Heart left ventricle (tissue), 16 donors: ENCODE measurements at places on chromosomes 11 and 22.

DNA sequence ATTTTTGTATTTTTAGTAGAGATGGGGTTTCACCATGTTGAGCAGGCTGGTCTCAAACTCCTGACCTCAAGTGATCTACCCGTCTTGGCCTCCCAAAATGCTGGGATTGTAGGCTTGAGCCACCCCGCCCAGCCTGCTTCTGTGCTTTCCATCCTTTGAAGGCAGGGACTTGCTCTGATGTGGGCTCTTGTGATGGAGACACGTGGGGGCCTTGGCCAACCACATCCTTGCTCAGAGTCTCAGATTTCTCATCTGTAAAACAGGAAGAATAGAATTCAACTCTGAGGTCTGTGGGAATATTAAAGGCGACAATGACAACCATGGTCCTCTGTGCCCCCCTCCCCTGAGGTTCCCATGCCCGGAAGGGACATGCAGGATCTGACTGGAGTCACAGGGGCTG lies 3.8 kb upstream of the GGA1 start:
- H3K4me1 ChIP-seq, result peaks cover 17% of the 10 kb centered on the region
- H3K36me3 ChIP-seq, result no peaks in the 10 kb centered on the region
- H3K4me3 ChIP-seq, result no peak overlapping the region
- no peak for DNase-seq
- peak overlapping the region; percentile 43 for H3K27ac ChIP-seq

DNA sequence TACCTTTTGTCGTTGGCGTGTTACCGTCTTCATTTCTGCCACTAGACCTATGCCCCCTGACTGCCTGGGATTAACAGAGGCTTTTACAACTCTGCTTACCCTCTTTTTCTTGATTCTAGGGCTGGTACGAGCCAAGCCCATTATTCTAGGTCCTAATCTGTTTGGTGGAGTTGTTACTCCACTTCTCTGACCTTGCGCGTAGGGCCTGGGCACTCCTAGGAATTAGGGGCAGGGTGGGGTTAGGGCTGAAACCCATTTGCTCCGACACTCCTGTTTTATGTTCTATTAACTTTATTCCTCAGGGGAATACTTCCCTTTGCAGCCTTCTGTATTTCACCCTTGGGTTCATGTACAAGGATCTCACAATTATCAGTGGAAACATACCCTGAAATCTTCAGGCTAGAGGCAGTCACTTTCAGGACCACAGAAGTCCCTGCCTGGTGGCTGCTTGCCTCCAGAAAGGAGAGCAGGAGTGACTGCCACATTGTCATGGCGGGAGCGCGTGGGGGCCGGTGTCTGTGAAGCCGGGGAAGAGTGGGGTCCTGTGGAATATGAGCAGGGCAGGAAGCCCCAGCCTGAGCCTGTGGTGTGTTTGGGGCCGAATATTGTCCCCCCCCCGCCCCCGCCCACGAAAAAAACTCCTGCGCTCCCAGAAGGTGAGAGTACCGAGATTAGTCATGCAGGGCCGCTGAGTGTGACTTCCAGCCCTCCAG lies 731 bp upstream of the SLC37A2 start:
- H3K27me3 ChIP-seq, result no peaks in the 10 kb centered on the region
- peak overlapping the region; percentile 69 for H3K4me3 ChIP-seq
- H3K36me3 ChIP-seq, result no peaks in the 10 kb centered on the region
- H3K4me1 ChIP-seq, result peaks cover 9% of the 10 kb centered on the region
- H3K27ac ChIP-seq, result peak overlapping the region; percentile 60

DNA sequence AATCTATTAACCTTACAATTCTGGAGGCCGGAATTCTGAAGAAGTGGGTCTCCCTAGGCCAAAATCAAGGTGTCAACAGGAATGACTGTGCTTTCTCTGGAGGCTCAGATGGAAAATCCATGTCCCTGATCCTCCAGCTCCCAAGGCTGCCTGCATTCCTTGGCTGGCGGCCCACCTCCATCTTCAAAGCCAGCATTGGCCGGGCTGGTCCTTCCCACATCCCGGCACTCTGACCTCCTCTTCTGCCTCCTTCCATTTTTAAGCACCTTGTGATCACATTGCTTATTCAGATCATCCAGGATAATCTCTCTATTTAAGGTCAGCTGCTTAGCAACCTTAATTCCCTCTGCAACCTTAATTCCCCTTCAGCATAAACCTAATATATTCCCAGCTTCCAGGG lies 22.7 kb upstream of the CTSD start:
- H3K4me1 ChIP-seq, result no peaks in the 10 kb centered on the region
- DNase-seq, result no peak
- no peak overlapping the region for H3K4me3 ChIP-seq
- no peak overlapping the region for H3K27ac ChIP-seq
- no peaks in the 10 kb centered on the region for H3K27me3 ChIP-seq

- peak; percentile 89 for DNase-seq
- no peaks in the 10 kb centered on the region for H3K36me3 ChIP-seq
- no peaks in the 10 kb centered on the region for H3K27me3 ChIP-seq
- H3K4me1 ChIP-seq, result no peaks in the 10 kb centered on the region
- H3K4me3 ChIP-seq, result peak within 1 kb of the TSS; percentile 92
Measured at GRCh38 chr11:117316197-117316961, at the start of gene BACE1. TSS of gene BACE1 (minus strand) at chr11:117316256. CDS start at chr11:117315795, 461 bp downstream.

GRCh38 chr11:72875736-72876135 lies 61.5 kb downstream of the ATG16L2 start:
- H3K4me3 ChIP-seq, result no peak overlapping the region
- peaks cover 12% of the 10 kb centered on the region for H3K4me1 ChIP-seq
- H3K27ac ChIP-seq, result no peak overlapping the region
- no peak for DNase-seq

DNA sequence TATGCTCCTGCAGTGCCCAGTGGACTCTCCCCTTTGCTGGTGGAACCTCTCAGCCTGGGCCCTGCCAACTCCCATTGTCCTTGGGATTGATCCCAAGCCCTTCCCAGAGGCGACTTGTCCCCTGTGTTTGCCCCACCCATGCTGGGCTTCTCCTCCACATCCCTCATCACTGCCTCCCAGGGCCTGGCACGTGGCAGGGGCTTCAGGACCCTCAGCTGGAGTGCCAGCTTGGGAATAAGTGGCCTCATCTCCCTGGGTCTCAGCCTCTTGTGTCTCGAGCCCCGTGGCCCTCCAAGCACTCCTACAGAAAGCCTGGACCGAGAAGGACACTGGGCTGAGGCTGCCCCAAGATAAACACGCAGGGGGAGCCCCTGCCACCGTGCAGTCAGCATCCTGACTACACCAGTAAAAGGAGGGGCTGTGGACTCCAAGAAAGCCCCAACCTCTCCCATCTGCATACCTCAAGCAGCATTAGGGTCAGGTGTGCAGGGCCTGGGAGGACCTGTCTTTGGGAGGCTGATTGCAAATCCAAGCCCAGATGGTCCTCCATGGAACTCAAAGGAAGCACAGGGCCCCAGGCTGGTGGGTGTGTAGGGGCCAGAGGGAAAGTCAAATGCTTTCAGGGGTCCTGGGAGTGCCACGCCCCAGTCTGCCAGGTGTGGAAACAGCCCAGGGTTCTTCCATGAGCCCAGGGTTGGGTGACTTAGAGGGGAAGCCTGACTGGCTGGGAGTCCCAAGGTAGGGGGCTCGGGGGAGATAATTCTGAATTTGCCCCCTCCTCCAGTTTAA lies 9.5 kb upstream of the GNAZ start:
- H3K4me1 ChIP-seq, result no peaks in the 10 kb centered on the region
- no peak for DNase-seq
- no peak overlapping the region for H3K4me3 ChIP-seq
- H3K36me3 ChIP-seq, result no peaks in the 10 kb centered on the region

GRCh38 chr11:12289667-12290476 lies 87.5 kb upstream of the PARVA start:
- DNase-seq, result no peak
- no peaks in the 10 kb centered on the region for H3K4me1 ChIP-seq
- H3K27ac ChIP-seq, result no peak overlapping the region
- H3K4me3 ChIP-seq, result no peak overlapping the region
- H3K36me3 ChIP-seq, result no peaks in the 10 kb centered on the region
- H3K27me3 ChIP-seq, result no peaks in the 10 kb centered on the region

- H3K27me3 ChIP-seq, result no peaks in the 10 kb centered on the region
- H3K27ac ChIP-seq, result no peak overlapping the region
- peak overlapping the region; percentile 47 for H3K4me3 ChIP-seq
- no peaks in the 10 kb centered on the region for H3K36me3 ChIP-seq
Measured at GRCh38 chr22:28978158-28978557, 83.5 kb downstream of the C22orf31 start.

DNA sequence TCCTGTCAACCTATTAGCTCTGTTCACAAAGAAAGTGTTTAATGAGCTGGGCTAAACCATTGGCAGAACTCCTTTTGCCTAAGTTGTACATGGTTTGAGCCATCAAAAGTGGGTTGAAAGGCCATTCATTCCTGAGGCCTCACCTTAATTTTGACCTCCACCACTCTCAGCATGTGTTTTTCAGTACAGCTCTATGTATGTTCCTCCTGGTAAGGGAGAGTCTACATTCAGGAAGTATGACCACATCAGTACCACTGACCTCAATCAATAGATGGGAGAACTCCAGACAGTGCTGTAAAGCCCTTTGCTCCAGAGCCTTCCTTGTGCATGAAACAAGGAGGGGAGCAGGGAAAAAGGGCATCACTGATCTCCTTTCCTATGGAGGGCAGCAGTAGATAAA lies 87.8 kb upstream of the CARD18 start:
- H3K36me3 ChIP-seq, result no peaks in the 10 kb centered on the region
- no peaks in the 10 kb centered on the region for H3K4me1 ChIP-seq
- DNase-seq, result no peak
- no peak overlapping the region for H3K4me3 ChIP-seq
- H3K27ac ChIP-seq, result no peak overlapping the region

DNA sequence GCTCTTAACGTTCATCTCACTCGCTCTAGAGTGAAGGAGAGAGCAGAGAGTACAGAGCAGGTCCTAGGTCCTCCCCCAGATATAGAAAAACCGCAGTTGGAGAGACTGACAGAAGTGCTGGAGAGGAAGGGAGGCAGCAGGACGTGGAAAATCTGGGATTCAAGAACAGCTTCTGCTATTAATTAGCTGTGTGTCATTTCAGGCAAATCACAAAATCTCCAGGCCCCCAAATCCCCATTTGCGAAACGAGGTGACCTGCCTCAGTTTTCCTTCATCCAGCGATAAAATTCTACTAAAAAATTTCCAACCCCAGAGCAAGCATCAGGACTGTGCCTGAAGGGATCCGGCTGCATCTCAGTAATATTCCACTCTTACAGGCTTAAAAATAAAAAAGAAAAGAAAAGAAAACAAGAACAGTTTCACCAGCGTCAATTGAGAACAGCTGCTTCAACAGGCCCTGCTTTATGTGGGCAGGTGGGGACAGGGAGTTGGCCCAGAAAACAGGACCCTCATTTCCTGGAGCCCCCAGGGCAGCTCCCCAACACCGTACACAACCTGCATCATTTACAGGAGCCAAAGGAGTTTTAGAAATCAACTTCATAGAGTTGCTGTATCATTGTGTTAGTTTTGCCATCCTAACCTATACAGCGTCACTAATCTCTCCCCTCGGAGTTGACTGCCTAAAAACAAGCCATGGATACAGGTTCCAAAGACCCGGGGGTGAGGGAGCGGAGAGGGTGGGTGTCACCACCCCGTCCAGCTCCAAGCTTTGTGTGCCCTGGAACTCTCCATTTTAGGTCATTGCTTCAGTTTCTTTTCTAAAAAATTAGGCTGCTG lies 2.3 kb upstream of the MALAT1 start:
- H3K36me3 ChIP-seq, result peaks cover 5% of the 10 kb centered on the region
- peak overlapping the region; percentile 100 for H3K27ac ChIP-seq

DNA sequence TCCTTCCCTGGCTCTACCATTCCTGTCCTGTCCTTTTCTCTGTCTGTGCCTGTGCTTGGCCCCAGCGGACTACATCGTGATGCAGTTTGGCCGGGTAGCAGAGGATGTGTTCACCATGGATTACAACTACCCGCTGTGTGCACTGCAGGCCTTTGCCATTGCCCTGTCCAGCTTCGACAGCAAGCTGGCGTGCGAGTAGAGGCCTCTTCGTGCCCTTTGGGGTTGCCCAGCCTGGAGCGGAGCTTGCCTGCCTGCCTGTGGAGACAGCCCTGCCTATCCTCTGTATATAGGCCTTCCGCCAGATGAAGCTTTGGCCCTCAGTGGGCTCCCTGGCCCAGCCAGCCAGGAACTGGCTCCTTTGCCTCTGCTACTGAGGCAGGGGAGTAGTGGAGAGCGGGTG lies 20.4 kb downstream of the TUB start:
- DNase-seq, result no peak
- H3K4me3 ChIP-seq, result no peak overlapping the region
- no peaks in the 10 kb centered on the region for H3K36me3 ChIP-seq
- H3K27ac ChIP-seq, result no peak overlapping the region
- H3K4me1 ChIP-seq, result peaks cover 16% of the 10 kb centered on the region

DNA sequence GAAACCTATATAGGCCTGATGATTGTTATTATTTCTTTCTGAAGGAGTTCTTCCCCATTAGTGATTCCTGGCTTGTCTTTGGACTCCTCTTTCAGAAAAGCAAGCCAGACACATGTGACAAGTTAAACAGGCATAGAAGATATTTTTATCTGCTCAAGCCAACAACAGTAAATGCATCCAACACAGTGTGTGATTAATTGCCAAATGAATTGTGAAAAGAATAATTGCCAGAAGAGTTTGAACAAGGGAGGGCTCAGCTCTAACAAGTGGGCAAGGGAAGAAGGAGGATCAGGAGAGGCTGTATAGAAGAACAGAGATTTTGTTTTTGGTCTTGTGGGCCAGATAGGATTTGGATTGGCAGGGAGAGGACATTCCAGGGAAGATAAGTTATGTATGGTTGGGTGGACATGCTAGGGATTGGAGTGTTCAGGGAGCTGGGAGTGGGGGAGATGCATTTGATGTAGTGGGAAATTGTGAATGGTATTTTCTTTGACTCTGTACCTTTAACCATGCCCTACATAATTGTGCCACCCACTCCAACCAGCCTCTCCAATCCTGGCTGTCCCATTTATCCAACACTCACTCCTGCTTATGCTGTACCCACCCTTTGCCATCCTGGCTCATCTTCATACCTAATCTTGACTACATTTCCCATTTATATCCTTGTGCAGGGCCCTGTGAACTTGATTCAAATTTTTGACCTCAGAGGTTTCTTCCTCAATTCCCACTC lies 172.8 kb downstream of the RRAS2 start:
- no peak overlapping the region for H3K4me3 ChIP-seq
- no peak for DNase-seq
- peaks cover 46% of the 10 kb centered on the region for H3K4me1 ChIP-seq
- no peak overlapping the region for H3K27ac ChIP-seq

GRCh38 chr11:134751766-134752165 lies 339.7 kb upstream of the B3GAT1 start:
- peaks cover 40% of the 10 kb centered on the region for H3K27me3 ChIP-seq
- no peaks in the 10 kb centered on the region for H3K4me1 ChIP-seq
- no peak for DNase-seq
- no peak overlapping the region for H3K27ac ChIP-seq
- H3K4me3 ChIP-seq, result no peak overlapping the region

DNA sequence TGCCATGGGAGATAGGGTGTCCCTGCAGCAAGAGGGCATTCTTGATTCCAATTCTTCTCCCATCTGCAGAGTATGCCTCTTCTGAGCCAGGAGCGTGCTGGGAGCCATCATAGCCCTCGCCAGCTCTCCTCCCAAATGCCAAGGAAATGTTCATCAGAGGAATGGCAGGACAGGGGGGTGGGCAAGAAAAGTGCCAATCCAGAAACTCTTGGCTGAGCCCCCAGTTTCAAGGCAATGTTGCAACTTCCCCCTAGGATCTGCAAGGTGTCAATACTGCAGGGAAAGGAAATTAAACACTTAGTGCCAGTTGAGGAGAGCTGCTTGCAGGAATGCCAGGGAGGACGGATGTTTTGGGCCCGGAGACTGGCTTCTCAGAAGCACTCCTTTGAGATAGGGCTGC lies 94.8 kb upstream of the PRDM11 start:
- H3K4me1 ChIP-seq, result peaks cover 31% of the 10 kb centered on the region
- H3K4me3 ChIP-seq, result no peak overlapping the region
- H3K36me3 ChIP-seq, result no peaks in the 10 kb centered on the region
